Activated CD4-positive, alpha-beta T cell treated with anti-CD3 and anti-CD28 coated beads, Interleukin-2, amount 50 U/mL, for 24 hours (primary cell): ENCODE measurements at places on chromosomes 6 and 20.

DNA sequence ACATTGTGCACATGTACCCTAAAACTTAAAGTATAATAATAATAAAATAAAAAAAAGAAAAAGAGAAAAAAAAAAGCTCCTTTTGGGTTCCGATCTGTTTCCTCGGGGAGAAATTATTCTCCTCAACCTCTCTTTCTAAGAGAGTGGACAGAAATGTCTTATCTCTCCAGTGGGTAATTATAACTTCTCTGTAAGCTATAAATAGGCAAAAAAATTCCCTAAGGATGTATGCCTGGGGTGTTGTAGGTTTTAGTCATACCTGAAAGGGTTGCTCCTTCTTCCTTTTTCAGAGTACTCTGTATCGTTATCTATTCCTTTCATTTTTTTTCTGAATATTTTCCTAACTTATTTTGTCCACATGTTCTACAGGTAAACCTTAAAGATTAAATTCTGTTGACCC is 169.7 kb upstream of the PTPRK start:
- DNase-seq = no peak

GRCh38 chr6:33619166-33619840 is 1.8 kb upstream of the ITPR3 start:
- no peak for DNase-seq

DNA sequence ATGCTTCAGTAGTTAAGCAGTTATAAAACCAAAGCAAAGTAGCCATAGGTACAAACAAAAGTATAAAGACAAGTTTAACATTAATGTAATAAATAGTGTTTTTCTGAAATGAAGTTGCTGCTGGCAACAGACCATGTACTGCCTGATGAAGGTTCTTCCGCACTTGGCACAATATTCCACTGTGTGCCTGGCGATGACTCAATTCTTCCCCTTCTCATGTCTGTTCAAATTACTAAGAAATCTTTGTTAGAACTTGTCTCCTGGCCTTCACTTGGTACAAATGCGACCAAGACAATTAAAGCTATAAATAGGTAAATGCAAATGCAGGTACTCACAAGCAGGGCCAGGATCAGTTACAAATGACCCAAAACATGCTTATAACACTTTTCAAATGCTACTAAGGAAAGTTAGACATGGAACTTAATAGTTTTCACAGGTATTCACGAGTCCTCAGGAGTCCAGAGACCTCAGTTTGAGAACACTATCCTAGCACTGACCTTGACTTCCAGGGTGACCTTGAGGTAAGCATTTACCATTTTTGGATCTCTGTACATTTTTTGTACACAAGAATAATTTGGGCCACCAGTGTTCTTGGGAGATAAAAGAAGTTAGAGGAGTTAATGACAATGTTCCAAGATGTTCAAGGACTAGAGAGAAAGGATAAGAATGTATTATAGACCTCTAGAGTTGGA is 8.1 kb upstream of the DDR1 start:
- DNase-seq = peak; percentile 39

GRCh38 chr6:134624781-134625180 is 306.9 kb upstream of the SGK1 start:
- no peak for DNase-seq

DNA sequence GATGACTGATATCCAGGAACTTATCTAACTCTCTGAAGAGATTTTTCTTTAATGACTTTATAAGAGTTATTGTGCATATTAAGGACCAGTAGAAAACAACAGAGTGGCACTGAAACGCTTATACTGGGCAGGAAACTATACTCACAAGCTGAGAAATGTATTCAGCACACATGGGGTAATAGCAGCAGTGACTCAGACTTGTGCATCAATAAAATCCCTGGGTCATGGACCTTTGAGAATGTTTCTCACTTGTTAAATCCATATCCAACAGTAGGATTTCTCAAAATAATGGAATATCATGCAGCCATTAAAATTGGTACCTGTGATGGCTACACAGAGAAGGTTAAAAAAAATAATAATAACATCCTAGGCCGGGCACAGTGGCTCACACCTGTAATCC is 219.5 kb downstream of the BTBD9 start:
- no peak for DNase-seq

DNA sequence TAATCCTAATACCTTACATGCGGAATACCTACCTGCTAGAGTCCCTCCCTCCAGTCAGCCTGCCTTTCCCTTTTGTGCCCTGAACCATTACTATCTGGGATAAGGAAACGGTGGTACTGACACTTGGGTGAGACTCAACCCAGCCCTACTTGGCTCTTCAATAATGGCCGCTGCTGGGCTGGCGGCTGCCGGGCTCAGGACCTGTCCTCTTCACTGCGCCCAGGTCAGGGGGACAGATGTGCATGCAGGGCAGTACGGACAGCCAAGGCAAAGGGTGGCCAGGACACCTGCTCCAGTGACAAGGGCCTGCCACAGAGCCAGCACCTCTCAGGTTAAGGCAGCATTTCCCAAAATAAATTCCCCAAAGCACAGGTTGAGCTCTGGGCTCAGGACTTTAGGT is 29.9 kb downstream of the UBE2V1 start:
- no peak for DNase-seq

DNA sequence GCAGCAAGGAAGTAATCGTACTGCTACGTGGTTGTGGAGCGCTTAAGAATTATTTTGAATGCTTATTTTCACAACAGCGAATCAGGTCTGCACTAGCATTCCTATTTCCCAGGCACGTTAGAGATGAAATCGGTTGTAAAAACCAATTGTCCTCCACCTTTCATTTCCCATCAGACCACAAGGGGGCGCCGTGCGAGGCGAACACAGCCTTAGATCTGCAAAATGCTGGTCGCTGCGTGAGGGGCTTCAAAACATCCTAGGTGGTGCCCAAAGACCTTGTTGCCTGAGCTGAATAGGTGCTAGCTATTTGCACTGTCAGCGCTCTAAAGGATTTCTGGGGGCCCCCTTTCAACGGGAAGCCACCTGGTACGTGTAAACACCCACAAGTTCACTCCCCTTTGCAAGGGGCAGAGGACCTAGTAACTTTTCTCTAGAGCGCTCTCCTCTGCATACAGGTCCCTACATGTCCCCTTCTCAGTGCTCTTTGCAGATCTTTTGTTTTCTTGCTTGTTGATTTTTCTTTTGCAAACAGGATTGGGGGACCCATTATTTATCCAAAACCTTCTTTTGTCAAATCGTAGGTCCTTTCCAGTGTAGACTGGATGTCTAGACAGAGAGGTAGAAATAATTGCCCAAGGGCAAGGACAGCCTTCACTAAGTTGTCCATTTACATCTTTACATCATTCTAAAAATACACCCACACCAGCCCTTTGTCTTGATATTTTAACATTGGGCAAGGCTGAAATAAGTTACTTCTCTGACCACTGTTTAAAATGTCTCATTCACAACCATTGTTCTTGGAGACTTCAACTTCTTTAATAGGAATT is 59.8 kb downstream of the NEDD9 start:
- peak; percentile 69 for DNase-seq

DNA sequence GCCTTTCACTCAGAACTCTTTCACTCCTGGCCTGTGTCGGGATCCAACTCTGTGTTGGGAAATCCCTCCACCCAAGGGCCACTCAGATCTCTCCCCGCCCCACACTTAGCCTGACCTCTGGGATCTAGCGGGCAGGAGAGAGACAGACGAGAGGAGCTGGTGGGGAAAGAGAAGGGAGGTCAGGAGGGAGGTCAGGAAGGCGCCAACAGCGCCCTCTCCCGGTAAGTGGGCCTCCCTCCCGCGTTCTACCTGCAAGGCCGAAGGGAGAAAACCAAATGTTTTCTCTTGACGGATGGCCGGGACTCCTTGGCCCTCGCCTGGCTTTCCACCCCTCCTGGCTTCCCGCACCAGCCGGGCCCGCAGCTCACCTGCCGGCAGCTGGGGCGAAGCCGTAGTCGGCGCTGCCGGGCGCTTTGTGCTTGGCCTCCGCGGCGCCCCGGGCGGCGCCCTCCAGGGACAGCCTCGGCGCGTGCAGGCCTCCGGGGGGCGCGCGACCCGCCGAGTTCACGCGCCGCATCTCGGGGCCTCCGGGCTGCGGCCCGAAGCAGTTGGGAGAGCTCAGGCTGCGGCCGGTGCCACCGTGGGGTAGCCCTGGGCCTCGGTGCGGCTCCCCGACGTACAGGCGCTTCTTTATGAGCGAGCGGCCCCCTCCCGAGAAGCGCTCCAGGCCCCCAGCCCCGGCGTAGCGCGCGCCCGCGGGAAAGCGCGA is 38.2 kb downstream of the C6orf132 start:
- DNase-seq = peak; percentile 61

DNA sequence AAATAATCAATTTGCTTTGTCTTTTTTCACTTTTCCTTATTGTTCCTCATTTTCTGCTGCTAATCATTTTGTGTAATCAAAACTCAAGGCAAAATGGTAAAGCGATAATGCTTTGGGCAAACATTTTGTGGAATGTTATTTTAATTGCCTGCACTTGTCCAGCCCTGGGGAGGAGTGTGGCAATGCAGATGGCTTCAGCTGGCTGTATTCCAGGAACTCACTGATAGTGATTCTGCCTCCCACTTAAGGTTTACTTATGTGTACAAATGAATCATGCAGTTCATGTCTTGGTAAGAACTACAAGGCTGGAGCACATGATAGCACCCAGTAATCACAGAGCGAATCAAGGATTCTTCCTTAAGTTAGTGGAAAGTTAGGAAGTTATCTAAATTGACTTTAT is 107.8 kb downstream of the COL19A1 start:
- no peak for DNase-seq

GRCh38 chr6:107353773-107354382 is 105.5 kb downstream of the PDSS2 start:
- no peak for DNase-seq

GRCh38 chr20:32979201-32979998 is 24.8 kb downstream of the SUN5 start:
- DNase-seq = no peak

- no peak for DNase-seq
These were observed 6.1 kb upstream of the ZMYND8 start for GRCh38 chr20:47362361-47363219.

DNA sequence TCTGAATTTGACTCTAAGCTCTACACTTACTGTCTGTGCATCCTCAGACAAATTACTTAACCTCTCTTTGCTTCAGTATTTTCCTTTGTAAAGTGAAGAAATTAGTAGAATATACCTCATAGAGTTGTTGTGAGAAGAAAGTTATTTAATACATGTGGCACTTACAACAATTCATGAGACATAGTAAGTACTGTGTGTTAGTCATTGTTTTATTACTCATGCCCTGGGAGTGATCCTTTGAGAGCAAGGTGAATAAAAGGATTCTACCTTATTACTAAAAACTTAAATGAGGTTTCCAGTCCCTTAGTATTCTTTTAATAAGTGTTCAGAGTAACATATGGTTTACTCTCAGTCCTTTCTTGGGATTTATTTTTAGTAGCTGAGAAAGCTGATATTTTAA is 233.6 kb upstream of the MAP3K7 start:
- no peak for DNase-seq

- no peak for DNase-seq
These were observed 188.3 kb downstream of the OGFRL1 start for GRCh38 chr6:71476872-71477271.

GRCh38 chr20:21136015-21136732 is 10.3 kb downstream of the KIZ start:
- no peak for DNase-seq

DNA sequence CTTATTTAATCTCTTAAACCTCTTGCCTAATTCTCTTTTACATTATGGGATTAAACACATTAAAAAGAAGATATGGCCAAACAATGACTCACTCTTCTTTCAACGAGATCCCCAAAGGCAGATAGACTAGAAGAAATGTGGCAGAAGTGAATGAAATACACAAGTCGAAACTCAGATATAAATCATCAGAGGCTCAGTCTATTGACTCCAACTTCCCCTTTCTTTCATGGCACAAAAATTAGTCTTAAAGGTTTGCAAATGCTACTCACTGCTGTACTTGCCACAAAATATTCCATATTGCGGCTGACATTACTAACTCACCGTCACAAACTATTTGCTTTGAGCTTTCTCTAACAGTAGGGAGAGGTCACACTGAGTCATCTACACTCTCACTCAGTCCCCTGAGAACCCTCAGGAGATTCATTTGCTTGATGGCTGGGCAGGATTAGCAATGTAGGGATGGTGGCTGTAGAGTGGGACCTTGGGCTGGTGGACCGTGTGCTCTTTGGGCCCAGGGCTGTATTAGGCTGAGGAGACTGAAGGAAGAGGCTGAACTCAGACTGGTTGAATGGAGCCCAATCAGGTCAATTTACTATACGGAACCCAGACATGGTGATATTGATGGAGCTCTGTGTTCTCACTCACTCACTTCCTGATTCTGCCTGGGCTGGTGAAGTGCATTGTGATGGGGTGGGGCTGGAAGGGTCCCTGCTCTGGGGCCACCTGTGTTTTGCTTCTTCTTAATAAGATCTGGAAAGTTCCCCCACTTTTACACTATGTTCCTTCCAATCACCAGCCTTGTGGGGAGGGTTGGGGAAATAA is 42.8 kb upstream of the UBR2 start:
- peak; percentile 27 for DNase-seq

GRCh38 chr20:3802524-3803239 is 6.6 kb downstream of the CDC25B start:
- no peak for DNase-seq

- DNase-seq = no peak
These were observed 11.8 kb upstream of the SNRPC start for GRCh38 chr6:34745277-34746103.

- DNase-seq = no peak
These were observed 99.8 kb downstream of the STXBP5 start for GRCh38 chr6:147304016-147304415.

- no peak for DNase-seq
These were observed 138.7 kb downstream of the MYB start for GRCh38 chr6:135319819-135320218.

- no peak for DNase-seq
These were observed 38.5 kb upstream of the PTPRK start for GRCh38 chr6:128558924-128559323.

DNA sequence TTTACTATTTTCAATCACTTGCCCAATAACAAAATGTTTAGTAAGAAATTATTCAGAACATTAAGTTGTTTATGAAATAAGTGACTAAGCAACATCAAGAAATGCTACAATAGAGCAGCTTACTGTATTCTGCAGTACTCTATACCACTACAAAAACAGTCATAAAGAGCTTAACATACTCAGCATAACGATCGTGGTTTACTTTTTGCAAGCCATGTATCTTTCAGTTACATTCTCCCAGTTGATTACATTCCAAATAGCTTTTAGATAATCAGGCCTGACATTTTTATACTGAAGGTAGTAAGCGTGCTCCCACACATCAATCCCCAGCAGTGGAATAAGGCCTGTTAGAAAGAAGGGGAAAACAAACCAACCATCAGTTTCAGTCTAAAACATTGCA is 10.7 kb downstream of the SOD2 start:
- no peak for DNase-seq

- DNase-seq = no peak
These were observed 80.3 kb downstream of the CHD6 start for GRCh38 chr20:41537865-41538264.
